Activated naive CD4-positive, alpha-beta T cell treated with anti-CD3 and anti-CD28 coated beads, Interleukin-2, amount 10 ng/mL, durations not matched to agents 5 hours and 36 hours (primary cell): ENCODE measurements at places on chromosomes 13 and 19. TPM values are rescaled to one million over a fixed set of nuclear protein-coding genes. Genes with fewer than 3 reads are reported as not detected.

Gene PSG3
- total RNA-seq: not detected

Gene ZNF296
- 3.8 TPM for total RNA-seq

Gene ERF
- 50.2 TPM for total RNA-seq

Gene C19orf47
- 18.0 TPM for total RNA-seq

Gene PGPEP1
- total RNA-seq: 36.7 TPM

Gene TSHZ3
- total RNA-seq: 1.2 TPM

Gene POU4F1
- total RNA-seq: 0.39 TPM

Gene BEST2
- not detected for total RNA-seq

Gene NFIC
- 12.6 TPM for total RNA-seq

Gene CYP2F1
- not detected for total RNA-seq

Gene A1BG
- 8.0 TPM for total RNA-seq

Gene C2CD4C
- total RNA-seq: 0.14 TPM

Gene CLEC17A
- not detected for total RNA-seq

Gene GGN
- total RNA-seq: 0.18 TPM

Gene KLF5
- total RNA-seq: 6.7 TPM

Gene LEUTX
- total RNA-seq: not detected

Gene SOHLH2
- total RNA-seq: not detected

Gene ZNF763
- total RNA-seq: 3.4 TPM

Gene CGB8
- total RNA-seq: not detected

Gene SYT5
- not detected for total RNA-seq

Gene CD209
- total RNA-seq: not detected

Gene SHISA2
- 0.63 TPM for total RNA-seq

Gene FFAR3
- total RNA-seq: not detected

Gene PET100
- total RNA-seq: 140 TPM

Gene ZNF66
- total RNA-seq: 12.0 TPM

Gene UQCRFS1
- 30.5 TPM for total RNA-seq

Gene ZNF90
- total RNA-seq: 8.4 TPM

Gene SHISA7
- not detected for total RNA-seq

Gene NKPD1
- total RNA-seq: 0.24 TPM
